CD4-positive, alpha-beta memory T cell (primary cell): ENCODE measurements at places on chromosomes 6 and 20. TPM values are rescaled to one million over a fixed set of nuclear protein-coding genes. Genes with fewer than 3 reads are reported as not detected.

Gene ERVFRD-1
- 0.05 TPM for polyA plus RNA-seq

Gene PPP1R3G
- polyA plus RNA-seq = not detected

Gene PAX1
- polyA plus RNA-seq = not detected

Gene MRAP2
- not detected for polyA plus RNA-seq

Gene SMOC2
- polyA plus RNA-seq = not detected

Gene FAM209B
- 0.58 TPM for polyA plus RNA-seq

Gene SLC12A5
- not detected for polyA plus RNA-seq
